ENCODE measurements at places on chromosomes 5 and 9.
A peak's percentile ranks its signal among the peaks of the same experiment; 100 is the strongest.

DNA sequence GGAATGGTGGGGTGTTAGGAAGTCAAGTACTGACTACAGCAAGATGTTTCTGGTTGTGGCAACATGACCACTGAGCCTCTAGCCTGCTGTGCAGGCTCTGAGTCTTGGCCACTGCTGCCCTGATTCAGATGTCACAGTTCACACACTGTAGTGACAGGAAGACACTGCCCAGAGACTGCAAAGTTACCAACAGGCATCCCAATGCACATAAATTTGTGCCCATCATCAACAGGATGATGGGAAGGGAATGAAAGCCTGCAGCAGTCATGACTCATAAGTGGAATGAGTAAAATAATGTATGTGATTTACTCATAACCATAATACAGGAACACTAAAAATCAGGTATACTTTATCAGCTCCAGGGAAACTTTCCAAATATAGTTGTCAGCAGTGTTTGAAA is 251.6 kb upstream of the HAPLN1 start:
- no peak for DNase-seq

- DNase-seq: no peak
Measured at GRCh38 chr5:146848133-146848532, 30.4 kb downstream of the PPP2R2B start.

DNA sequence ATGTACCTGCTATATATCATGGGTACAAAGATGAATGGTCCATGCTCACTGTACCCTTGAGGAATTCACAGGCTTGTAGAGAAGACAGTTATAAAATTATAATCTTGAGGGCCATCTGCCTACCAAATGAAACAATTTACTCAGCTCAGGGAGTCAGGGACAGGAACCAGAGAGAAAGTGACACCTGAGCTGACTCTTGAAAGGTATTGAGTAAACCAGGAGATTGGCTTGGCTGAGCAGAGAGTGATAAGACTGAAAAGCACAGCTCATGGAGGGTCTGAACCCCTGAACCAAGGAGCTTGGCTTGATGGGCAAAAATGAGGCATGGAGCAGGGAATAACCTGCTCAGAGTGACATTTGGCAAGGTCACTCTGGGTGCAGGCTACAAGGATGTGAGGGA is 147.3 kb downstream of the FAM114A2 start:
- no peak for DNase-seq

- DNase-seq: no peak
Measured at GRCh38 chr9:93592643-93593021, 16.2 kb downstream of the PHF2 start.

GRCh38 chr5:39801306-39801705 is 376.5 kb upstream of the DAB2 start:
- no peak for DNase-seq

GRCh38 chr5:74540622-74541021 is 99.9 kb downstream of the ENC1 start:
- no peak for DNase-seq

GRCh38 chr5:64839936-64840335 is 71.2 kb downstream of the CWC27 start:
- DNase-seq: no peak

DNA sequence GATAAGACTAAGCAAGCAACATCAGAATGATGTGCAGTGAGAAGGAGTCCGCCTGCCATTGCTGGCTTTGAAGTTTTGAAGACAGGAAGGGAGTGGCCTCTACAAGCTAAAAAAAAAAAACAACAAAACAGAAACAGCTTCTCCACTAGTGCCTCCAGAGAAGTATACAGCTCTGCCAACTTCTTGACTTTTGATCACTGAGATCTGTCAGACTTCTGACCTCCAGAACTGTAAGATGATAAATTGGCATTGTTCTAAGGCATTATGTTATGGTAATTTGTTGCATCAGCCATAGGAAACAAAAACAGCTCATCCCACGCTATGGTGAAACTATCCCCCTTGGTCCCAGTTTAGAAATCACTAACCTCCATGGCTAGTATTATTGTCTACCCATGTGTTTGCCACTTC is 131.0 kb upstream of the VCAN start:
- DNase-seq: no peak

DNA sequence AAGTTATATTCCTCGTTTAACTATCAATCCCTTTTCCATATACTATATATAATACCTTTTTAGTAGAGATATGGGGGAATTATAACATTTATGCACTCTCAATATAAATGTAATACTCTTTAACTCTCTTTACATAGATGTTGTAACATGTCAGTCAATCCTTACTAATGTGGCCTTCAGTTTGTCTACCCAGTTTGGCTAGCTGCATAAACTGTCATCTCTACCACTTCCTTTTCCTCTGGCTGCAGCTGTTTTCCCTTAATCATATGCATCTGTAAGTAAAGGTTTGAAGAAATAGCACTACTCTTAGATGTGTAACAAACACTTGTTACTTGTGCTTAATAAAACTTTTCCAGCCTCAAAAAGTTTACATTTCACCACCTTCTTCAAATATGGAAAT is 13.4 kb downstream of the ABHD17B start:
- no peak for DNase-seq

GRCh38 chr9:4197548-4197947 is 102.3 kb downstream of the GLIS3 start:
- peak; percentile 8 for DNase-seq

- DNase-seq: no peak
Measured at GRCh38 chr5:96967400-96967799, 31.5 kb downstream of the LNPEP start.

DNA sequence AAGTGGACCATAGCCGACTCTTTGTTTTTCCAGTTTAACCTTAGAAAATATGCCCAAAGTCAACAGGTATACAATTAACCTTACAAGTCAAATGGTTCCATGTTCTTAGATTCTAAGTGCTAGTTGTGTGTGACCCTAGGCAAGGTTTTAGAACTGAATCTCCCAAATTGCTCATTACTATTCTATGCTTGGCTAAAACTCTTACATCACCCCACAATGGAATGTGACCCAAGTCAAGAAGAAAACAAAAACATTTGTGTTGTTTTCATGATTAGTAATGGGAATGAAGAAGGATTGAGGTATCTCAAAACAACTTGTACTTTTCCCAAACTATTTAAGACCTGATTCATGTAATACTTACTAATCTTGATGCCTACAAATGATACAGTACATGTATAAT is 159.2 kb downstream of the ARRDC3 start:
- DNase-seq: no peak

- DNase-seq: no peak
Measured at GRCh38 chr5:137115152-137115551, 384.0 kb downstream of the SPOCK1 start.

- no peak for DNase-seq
Measured at GRCh38 chr5:157115502-157115901, 6.7 kb upstream of the HAVCR2 start.

GRCh38 chr5:53399926-53400697 is 80.3 kb upstream of the FST start:
- DNase-seq: no peak

DNA sequence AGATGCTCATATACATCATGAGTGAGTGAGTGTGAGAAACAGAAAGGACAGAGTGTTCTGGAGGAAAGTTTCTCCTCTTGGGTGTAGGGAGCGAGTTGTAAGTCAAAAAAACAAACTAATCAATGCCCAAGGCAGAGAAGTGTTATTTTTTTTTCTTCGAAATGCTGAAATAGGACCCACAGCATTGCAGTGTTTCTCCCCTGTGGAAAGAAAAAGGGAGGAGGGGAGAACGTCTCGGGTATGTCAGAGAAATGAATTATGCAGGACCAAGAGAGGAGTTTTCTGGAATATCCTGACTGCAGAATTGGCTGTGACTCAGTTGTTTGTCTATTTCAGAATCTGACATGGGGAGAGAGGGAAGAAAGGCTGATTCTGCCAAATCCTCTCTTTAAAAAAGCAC is 337.9 kb upstream of the RFX3 start:
- no peak for DNase-seq

GRCh38 chr9:121750715-121751623 is 99.5 kb downstream of the DAB2IP start:
- no peak for DNase-seq

DNA sequence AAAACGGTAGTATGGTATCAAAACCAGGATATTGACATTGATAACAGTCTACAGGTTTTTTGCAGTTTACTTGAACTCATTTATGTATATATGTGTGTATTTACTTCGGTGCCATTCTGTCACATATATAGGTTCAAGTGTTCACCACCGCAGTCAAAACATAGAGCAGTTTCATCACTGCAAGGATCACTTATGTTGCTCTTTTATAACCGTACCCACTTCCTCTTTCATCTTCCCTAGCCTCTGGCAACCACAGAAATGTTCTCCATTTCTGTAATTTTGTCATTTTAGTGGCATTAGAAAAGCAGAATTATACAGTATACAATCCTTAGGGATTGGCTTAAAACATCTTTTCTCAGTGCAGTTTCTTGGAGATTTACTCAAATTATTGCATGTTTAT is 90.3 kb downstream of the SH3GL2 start:
- no peak for DNase-seq

DNA sequence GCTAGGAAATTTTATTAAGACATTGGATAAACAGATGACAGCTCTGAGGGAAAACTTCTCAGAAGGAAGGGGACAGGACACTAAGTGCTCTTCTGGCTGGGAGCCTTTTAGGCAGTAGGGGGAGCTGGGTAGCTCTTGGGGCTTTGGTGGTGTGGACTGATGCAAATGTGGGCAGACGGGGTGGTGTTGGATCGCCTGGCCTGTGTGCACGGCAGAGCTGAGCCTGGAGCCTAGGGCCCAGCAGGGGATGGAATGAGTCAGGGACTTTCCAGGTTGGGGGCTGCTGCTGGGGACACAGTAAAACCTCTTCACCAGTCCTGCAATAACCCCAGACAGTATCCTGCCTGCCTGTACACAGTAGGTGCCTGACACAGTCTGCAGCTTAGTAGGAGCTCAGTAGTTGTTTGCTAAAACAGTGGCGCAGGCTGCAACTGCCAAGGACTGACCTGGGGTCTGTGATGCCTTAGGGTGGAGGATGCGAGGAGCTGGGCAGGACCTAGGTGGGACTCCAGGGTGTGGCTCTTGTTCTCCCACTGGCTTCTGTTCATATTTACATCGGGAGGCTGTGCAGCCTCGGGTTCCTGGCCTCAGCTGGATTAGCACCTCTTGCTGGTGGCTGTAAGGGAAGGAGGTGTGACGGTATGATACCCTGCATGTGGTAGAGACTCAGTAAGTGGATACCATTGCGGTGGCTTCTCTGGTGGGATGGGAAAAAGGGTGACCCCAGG is 83.8 kb downstream of the DAB2IP start:
- DNase-seq: no peak

DNA sequence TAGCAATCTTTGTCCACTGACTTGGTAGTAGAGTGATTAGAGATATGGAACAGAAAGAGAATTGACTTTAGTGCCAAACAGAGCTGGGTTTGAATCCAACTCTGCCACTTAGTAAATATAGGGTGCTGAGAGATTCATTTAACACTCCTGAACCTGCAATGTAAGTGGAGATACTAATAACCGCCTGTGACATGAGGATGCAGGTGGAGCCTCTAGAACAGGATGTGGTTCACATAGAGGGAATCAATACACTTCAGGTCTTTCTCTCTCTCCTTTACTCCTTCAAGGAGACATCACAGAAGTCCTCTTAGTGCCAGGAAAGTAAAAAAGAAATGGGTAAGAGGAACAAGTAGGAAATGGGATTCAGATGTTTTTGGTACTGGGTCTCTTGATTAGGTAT is 49.8 kb downstream of the TRPM3 start:
- no peak for DNase-seq

- no peak for DNase-seq
Measured at GRCh38 chr5:32960340-32961058, 249.4 kb downstream of the NPR3 start.

DNA sequence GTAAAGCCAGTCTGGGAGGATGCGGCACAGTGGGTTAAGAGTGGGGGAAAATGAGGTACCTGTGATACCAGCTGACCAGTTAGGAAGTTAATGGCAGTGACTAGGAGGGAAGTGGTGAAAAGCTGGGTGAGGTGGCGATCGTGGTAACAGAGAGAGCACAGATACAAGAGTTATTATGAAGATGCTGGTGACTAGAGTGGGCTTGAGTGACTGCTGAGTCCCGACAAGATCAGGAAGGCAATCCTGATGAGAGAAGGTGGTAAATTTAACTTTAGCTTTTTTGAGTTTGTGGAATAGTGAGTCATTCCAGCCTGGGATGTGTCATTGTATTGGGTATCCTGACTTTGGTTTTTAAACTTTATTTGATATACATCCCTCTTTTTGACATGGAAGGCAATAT is 38.8 kb downstream of the CMYA5 start:
- no peak for DNase-seq

DNA sequence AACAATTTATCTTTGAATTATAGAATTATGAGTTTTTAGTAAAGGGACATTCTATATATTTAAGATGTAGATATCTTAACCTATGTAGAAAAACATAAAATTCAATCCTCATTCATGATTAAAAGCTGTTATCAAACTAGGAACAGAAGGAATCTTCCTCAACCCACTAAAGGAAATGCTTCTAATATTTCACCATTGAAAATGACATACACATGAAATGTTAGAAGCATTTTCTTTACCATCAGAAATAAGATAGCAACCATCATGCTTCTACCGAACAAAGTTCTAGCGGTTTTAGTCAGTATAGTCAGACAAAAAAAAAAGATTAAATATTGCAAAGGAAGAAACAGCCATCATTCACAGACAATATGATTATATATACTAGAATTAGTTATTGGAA is 32.2 kb downstream of the SHOC1 start:
- no peak for DNase-seq

DNA sequence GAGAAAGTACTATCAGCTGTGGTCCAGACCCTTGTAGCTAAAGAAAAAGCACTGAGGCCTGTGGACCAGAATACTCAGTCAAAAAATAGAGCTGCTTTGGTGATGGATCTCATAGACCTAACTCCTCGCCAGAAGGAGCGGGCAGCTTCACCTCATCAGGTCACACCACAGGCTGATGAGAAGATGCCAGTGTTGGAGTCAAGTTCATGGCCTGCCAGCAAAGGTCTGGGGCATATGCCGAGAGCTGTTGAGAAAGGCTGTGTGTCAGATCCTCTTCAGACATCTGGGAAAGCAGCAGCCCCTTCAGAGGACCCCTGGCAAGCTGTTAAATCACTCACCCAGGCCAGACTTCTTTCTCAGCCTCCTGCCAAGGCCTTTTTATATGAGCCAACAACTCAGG is 8.9 kb downstream of the RAB24 start:
- no peak for DNase-seq

GRCh38 chr9:96425500-96426169 is 7.5 kb upstream of the ZNF367 start:
- DNase-seq: no peak

DNA sequence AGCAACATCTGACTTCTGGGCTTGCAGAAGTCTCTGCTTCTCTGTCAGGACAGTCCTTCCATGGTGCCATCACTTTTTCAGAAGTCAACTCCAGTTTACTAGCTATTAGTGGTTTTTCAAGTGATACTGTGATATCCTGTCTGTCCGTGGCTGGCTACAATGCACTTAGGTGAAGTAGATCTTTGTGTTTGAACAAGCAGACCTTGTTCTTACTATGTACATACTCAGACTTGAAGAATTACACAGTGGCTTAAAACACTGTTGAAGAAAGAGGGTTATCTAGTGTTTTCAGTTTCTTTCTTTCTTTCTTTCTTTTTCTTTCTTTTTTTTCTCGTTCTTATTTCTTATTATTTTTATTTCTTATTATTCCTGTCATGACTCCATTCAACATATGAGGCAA is 228.7 kb downstream of the NTRK2 start:
- no peak for DNase-seq

- DNase-seq: no peak
Measured at GRCh38 chr5:82221020-82221419, 57.1 kb downstream of the RPS23 start.
